ENCODE measurements at places on chromosomes 5 and 9.

DNA sequence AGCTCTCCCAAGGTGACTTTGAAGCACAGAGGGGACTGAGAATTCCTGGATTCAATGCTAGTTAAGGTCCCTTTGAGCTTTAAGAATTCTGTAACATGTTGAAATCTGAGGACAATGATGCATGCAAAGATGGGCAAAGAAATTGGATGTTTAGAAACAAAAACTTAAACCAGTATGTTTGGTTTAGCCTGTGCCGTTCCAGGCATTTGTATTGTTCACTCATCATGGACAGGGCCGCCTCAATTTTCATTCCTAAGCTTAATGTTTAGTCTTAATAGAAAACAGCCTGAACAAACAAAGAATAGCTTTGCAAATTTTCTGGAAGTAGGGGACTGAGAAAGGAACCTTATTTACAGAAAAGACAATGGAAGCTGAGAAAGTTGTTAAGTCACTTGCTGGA, 267.8 kb downstream of the ARHGEF28 start:
- DNase-seq: no peak

DNA sequence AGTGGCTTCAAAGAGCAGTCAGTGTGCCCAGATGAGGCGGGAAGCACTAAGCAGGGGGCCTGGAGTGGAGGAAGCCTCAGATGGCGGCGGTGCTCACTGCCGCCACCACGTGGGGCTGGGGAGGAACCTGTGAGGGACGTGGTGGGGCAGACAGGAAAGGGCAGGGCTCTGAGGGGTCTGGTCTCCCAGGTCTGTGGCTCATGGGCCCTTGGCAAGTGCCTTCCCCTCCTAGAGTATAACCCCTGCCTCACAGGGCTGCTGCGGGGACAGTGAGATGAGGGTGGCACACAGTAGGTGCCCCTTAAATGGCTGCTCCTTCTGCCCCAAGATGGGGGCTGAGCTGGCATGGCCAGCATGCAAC, 26.6 kb downstream of the NR5A1 start:
- no peak for DNase-seq

- no peak for DNase-seq
Measured at GRCh38 chr5:72606525-72606924, 99.3 kb upstream of the ZNF366 start.

DNA sequence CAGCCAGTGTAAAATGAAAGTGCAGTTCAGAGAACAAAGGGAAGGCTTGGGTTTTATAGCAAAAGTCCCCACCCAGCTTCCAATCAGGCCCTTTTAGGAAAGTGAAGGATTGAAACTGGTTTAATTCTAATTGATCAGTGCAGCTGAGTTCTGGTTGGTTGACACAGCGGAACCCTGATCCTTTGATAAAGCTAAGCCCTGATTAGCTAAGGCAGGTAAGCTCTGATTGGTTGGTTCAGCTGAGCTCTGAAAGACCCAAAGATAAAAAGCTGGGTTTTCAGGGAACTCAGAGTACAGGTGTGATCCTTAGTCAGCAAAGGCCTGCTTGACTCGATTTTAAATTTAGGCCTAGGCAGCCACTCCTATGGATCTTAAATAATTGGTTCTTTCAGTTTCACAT, 70.8 kb upstream of the PRRC1 start:
- no peak for DNase-seq

- no peak for DNase-seq
Measured at GRCh38 chr9:77582525-77582924, 65.6 kb downstream of the GNA14 start.

DNA sequence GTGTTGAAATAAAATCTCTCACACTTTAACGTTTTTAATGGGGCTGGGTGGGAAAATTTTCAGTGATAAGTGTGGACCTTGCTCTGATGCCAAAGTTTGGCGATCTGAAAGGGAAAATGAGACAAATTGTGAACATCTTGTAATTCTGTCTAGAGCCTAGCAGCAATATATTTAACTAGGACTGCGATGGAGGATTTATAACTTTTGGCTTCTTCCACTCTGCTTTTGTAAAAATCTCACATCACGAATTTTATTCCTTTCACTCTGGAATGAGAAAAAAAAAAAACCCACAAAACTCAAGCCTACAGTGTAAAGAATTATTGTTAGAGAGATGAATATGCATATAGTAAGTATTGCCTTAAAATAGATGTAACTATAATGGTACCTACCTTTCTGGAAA, 19.9 kb downstream of the CCNH start:
- DNase-seq: no peak

DNA sequence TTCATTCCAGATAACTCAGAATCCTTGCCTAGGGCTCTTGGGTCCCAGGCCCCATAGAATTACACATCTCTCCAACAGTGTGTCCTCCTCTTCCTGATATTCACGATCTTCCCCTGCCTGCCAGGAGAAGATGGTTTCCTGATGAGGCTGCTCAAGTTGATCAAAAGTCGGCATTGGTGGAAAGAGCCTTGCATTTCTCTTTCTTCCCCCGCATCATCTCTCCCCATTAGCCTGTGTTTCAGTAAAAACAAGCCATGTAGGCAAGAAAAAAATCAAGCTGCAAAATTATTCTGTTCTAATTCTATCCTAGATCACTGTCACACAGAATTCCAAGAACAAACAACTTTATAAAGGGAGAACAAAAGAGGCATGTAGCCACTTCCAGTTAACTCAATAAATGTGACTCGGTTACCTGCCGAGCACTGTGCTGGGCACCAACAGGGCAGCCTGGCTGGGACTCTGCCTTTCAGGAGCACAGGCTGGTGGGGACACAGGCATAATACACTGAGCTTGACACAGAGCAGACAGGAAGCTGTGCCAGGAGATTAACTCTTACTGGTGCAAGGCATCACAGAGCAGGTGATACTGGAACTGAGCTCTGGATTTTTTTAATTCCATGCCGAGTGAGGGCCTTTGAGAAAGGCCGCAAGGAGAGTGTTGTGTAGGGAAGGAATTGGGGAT, 25.6 kb downstream of the TMOD1 start:
- no peak for DNase-seq

GRCh38 chr9:100445903-100446549, 19.1 kb downstream of the MSANTD3 start:
- DNase-seq: no peak

All from chondrocyte (in vitro differentiated cells).